ENCODE measurements at places on chromosomes 3 and 15.

DNA sequence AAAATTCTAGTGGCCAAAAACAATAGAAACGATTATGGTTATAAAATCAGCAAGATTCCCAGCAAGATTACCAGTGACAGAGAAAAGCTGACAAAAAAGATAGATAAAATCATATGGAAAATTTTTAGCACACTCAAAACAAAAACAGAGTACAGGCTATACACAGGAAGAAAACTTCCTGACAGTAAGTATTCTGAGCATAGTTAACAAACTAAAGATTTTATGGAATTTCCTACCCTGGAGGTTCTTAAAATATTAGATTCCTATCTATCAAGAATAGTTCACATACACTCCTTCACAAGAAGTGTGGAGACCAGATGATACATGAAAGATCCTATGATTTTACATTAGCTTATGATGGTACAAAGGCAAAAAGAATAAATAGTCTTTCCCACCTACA is 50.8 kb downstream of the ZNF148 start:
- DNase-seq: no peak

- DNase-seq: no peak
These were observed 549.9 kb upstream of the DPPA4 start for GRCh38 chr3:109887293-109887692.

DNA sequence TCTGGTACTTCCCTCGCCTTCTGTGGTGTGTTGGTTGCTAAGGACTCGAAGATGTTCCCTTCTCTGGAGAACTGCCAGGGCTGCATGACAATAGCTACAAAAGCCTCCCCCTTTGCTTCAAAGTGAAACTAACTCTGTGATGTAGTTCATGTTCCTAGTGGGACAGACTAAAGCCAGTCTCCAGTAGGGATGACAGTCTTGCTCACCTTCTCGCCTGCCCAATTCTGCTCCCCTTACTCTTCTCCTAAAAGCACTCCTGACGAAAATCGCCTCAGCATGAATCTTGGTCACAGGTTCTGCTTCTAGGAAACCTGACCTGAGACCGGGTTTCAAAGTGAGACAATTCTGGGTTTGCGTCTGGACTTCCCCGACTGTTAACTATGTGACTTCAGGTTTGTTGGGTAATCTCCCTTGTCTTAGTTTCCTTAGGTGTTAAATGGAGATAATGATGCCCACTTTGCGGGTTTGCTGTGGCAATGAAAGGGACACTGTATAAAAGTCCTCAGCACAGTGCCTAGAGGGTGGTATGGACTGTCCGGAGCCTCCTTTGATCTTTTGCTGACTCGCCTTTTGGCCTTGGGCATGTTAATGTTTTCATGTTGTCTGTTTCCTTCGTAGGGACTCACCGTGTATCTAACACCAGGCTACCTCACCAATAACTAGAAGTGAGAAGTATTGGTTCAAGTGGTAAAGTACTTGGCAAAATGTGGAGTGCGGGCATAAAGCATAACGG is 24.9 kb upstream of the THRB start:
- no peak for DNase-seq

DNA sequence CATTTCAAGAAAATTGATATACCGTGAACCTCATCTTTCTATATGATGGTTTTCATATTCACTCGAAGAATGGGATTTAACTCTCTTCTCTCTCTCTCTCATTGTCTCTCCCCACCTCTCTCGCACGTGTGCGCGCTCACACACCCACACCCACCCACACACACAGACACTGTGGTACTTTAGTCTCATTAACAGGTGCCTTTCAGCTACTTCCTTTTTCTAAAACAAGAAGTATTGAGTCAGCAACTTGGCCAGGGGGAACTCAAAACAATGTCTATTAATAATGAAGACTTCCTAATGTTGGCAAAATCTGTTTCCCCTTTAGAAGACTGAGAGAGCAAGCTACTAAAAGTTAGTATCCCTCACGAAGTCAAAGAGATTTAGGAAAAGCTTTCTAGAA is 150.7 kb downstream of the TMCO5A start:
- no peak for DNase-seq

DNA sequence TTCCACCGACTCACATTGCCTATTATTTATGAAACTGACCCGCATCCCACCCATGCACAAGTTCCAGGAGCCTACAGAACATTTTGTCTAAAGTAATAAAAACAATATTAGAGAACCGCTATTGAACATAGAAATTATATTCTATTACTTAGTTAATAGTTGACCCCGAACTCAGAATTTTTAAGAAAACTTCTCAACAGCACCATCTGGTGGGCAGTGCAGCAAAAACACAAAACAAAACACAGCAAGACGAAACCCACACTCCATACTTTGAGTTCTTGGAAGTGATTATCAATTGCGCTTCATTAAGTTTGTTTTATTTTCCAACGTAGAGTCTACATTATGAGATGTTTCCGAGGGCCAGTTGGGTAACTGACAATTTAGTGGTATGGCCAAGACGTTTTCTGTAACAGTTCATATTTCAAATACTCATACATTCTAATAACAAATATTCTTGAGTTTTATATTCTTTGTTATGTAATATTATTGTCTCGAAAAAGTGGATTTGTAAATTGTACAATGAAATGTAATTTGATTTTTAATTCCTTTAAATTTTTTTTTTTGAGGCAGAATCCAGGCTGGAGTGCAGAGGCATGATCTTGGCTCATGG is 24.0 kb upstream of the C3orf70 start:
- no peak for DNase-seq

DNA sequence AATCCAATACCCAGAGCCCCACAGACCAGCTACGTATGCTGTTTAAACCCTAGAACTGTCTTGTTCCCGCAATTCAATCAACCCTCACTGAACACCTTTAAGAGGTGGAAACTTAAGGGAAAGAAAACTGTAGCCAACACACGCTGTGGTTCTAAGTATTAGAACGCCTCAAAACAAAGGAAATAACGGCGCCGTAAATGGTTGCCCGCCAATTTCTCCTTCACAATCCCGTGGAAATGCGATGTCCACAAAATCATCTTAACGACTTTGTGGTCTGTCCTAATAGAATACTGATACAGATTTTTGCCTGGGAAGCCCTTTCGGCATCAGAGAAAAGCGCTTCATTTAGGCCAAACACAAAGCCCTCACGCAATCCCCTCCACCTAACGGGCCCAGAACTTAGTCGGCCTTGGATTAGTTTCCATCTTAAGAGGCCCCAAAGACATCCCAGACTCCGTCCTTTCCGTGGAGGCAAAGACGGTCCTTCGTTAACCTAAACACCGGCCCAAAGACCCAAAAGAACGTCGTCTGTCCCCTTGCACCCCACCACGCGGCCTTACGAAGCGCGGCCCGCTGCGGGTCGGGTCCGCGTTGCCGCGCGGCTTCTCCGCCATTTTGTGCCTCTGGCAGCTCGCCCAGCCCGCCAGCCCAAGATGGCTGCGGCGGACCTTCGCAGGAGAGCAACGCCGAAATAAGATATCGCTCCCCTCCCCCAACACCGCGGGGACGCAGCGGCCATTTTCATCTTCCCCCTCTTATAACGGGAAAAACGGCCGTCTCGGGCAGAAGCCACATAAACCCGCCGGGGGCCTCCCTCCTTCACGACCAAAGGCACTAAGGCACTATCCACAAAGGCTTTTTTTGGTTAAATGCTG is 763 bp downstream of the TRA2B start:
- peak; percentile 93 for DNase-seq

DNA sequence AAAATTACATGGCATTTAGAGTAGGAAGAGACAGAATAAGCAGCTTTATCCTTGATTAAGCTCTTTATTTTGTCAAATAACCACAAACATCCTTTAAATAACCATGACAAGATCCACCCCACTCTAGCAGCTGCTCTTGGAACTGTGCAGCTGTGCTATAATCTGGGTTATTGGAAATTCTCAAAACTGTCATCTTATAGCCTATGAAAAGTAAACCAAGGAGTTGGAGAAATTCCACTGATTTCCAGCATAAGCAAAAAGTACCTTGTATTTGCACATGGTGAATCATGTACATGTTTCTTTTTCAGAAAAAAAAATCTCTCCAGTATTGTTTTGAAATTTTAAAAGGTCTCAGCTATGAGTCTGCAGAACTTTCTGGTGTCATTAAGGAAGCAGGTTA is 88.8 kb upstream of the ABI3BP start:
- DNase-seq: no peak

Measured in Right ventricle myocardium superior (tissue), 1 donor.